Stimulated activated CD8-positive, alpha-beta memory T cell treated with anti-CD3 and anti-CD28 coated beads, Interleukin-12 subunit alpha, Interleukin-12 subunit beta, amount 100 ng/mL, for 1 hour (primary cell): ENCODE measurements at places on chromosomes 7 and 10.
A peak's percentile ranks its signal among the peaks of the same experiment; 100 is the strongest.

- no peak for DNase-seq
Measured at GRCh38 chr7:149792220-149792595, 18.8 kb upstream of the ZNF467 start.

DNA sequence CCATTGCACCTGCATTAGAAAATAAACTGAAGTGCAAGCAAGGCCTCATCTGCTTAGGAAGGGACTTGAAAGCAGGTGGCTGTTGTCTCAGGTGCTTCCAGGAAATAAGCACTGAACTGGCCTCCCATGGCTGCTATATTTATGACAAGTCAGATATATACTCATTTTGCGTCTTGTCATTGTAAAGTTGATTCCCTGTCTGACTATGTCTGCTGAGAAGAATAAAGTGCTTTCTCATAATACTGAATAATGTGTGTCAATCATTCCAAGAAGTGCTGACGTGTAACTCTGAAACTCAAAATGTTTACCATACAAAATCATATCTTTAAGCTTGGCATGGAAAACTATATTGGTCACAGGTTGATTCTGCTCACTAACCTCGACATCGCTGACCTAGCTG lies 44.9 kb upstream of the SVOPL start:
- no peak for DNase-seq

- DNase-seq = no peak
Measured at GRCh38 chr10:76306856-76307255, 875.4 kb downstream of the LRMDA start.

DNA sequence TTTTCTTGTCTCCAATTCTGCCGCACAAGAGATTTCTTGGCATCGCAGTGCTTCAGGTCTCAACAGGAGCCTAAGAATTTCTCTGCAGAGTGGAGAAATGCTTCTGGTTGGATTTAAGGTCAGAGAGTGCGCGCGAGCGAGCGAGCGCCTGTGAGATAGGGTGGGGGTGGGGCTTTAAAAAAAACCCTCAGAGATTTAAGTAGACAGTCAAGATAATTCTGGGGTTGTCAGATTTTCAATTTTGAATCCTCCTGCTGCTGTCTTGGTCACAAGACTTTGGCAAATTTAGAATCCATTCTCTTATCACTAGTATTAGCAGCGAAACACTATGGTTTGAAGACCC lies 49.7 kb downstream of the CPEB3 start:
- no peak for DNase-seq

- DNase-seq = no peak
Measured at GRCh38 chr10:72316748-72317435, 37.8 kb downstream of the DNAJB12 start.

- peak; percentile 11 for DNase-seq
Measured at GRCh38 chr7:131556053-131556908, at the start of gene PODXL. PODXL (minus strand) TSS chr7:131556628; CDS start chr7:131556359, 269 bp downstream.

DNA sequence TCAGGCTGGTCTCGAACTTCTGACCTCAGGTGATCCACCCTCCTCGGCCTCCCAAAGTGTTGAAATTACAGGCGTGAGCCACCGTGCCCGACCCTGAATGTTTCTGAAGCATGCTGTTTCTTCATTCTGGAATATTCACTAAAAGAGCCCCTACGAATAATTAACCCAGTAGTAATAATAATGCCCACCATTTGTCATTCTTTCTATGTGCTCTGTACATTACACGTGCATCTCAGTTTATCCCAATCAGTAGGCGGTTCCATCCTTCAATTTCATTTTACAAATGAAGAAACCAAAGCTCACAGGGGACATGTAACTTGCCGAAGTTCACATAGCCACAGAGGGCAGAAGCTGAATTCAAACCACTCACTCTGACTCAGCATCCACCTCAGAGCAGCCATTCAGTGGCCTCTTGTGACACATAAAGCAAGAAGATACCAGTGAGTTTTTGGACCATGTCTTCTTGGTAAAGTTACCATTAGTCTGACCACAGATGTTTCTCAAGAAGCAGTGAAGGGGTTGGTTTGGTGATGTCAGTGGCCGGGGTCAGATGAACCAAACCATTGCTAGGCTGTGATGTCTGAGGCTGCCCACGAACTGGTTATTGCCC lies 71.9 kb upstream of the DUSP5 start:
- DNase-seq = no peak

DNA sequence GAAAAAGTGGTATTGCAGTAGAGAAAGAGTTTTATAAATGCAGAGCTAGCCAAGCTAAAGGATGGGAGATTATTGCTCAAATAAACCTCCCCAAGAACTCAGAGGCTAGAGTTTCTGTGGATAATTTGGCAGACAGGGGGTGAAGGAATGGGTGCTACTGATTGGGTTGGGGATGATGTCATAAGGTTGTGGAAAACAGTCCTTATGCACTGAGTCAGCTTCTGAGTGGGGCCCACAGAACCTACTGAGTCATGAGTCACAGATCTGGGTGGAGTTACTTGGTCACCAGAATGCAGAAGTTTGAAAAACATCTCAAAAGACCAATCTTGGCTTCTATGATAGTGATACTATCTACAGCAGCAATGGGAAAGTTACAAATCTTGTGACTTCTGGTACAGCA lies 1146.7 kb downstream of the TYW1 start:
- no peak for DNase-seq

GRCh38 chr10:109689785-109690184 lies 233.5 kb downstream of the XPNPEP1 start:
- DNase-seq = no peak

DNA sequence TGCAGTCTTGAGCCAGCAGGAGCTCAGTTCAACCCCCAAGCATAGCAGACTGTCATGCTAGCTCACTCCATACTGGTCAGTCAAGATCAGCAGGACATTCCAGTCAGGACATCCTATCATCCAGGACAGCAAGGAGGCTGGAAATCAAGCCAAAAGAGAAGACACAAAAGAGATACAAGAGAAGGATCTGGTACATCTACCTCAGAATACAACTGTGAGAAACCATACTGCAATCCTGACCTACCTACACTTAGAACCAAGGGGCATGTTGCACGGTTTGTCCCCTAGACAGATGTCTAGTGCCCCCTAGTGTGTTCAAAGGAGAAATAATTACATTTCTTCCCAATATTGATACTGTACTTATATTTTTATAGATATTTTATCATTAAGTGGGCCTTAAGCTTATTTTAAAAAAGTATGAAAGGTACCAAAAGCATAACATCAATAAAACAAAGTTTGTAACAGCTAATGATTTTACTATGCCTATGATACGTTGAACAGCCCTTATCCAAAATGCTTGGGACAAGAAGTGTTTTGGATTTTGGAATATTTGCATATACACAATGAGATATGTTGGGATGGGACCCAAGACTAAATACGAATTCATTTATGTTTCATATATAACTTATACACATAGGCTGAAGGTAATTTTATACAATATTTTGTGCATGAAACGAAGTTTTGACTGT lies 26.7 kb downstream of the ERCC6 start:
- no peak for DNase-seq

DNA sequence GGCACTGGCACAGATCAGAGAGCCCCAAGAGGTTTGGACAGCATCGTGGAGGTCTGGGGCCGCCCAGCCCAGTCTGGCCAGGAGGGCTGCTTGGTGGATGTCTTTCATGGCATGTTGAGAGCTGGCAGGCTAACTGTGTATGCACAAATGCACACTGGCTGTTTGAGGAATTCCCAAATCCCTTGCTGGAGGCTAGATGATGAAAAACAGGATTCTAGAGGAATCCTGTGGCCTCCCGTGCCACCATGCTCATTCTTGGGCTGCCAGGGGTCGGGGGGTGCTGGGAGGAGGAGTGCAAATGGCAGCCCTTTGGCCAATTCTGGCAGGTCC lies 26.5 kb downstream of the LEP start:
- no peak for DNase-seq

GRCh38 chr7:37027104-37027503 lies 302.8 kb upstream of the AOAH start:
- no peak for DNase-seq

GRCh38 chr10:76454506-76455140 lies 1023.2 kb downstream of the LRMDA start:
- DNase-seq = no peak

DNA sequence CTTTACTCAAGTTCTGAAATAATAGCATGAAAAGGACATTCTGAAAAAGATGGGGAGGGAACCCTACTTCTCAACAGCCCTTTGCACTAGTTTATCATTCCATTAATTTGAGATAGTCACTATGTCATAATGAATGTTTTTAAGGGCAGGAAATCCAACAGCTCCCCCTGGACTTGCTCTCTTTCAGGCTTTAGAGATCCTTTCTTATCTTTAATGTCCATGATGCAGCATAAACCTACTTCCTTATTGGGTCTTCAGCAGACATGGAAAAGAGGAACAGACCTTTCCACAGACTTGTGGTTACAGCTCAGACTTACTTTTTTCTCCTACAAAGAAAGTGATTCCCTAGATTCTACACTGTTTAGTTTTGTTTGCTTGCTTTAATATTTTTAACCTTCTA lies 87.3 kb downstream of the IDE start:
- no peak for DNase-seq

DNA sequence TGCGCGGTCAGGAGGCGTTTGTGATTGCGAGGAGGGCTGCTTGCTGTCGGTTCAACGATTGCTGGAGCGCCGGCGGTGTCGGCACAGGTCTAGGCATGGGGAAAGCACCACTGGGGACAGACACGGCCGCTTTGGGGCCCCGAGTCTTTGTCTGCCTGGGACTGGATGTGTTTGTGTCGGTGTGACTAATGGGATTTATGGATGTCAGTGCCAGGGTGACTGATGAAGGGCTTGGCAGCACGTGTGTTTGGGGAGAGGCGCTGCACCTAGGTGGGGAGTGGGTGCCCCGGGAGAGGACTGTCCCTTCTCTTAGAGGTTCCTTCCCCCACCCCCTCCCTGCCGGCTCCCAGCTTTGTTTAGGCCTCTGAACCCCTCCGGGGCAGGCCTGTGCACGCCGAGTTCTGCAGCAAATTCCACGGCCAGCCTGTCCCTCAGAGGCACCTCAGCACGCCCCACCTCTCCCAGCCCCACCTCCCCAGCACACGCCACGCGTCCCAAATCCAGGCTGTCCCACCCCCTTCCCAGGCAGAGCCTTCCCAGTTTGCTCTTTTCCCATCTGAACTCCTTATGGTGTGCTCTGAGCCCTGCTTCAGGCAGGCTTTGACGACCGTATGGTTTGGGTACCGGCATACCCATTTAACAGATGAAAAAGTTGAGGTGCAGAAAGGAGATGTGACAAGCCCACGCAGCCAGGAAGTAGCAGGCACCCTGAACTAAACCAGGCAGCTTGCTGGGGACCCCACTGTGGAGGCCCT lies 6.4 kb upstream of the TNRC18 start:
- no peak for DNase-seq

DNA sequence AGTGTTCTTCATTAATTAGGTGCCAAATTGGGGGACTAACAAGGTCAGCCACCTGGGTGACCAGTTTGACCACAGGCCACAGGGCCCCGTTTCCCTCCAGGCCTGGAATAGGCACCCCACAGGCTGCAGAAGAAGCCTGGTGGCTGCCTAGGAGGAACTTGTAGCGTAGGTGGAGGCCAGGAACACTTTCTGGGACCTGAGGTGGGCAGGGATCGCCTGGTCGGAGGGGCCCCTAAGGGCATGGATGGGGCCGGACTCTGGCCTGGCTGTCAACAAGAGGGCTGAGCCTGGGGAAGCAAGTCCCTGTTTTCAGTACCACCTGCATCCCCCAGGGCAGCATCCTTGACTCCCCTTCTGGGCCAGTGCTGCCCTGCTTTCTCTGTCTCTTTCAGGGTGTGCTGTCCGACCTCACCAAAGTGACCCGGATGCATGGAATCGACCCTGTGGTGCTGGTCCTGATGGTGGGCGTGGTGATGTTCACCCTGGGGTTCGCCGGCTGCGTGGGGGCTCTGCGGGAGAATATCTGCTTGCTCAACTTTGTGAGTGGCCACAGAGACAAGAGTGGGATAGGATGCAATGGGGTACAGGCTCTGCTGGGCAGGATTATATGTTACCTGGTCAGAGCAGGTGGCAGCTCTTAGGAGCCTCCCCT lies 30.7 kb upstream of the SH2D4B start:
- no peak for DNase-seq

- no peak for DNase-seq
Measured at GRCh38 chr7:94623820-94624219, 32.1 kb downstream of the SGCE start.

DNA sequence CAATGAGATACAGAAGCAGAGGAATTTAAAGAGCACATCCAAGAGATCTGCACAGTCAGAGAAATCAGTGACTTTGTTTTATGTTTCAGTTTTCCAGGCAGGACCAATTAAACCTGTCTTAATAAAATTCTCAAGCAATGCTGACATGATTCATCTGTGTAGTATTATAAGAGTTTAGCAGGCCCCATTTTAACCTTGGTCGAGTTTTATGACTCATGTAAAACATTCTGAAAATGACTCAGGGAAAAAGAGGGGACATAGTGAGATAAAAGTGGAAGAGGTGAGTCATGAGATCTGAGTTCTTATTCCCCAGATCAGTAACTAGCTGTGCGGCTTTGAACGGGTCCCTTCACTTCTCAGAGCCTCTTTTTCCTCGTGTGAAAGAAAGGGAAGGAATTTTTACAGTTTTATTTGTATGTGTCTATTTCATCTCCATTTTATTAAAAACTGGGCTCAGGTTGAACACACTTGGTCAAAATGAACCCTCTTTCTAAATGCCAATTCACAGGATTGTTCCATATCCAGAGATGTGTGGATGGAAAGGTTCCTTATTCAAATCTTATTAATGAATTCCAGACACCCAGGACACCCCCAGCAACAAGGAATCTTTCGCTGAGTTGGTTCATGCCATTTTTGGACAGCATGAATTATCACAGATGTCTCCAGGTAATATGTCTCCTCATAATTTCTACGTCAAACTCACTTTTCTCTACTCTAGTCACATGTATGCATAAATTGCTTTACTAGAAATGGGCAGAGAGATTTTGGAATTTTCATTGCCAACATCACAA lies 143.2 kb downstream of the JAZF1 start:
- no peak for DNase-seq

DNA sequence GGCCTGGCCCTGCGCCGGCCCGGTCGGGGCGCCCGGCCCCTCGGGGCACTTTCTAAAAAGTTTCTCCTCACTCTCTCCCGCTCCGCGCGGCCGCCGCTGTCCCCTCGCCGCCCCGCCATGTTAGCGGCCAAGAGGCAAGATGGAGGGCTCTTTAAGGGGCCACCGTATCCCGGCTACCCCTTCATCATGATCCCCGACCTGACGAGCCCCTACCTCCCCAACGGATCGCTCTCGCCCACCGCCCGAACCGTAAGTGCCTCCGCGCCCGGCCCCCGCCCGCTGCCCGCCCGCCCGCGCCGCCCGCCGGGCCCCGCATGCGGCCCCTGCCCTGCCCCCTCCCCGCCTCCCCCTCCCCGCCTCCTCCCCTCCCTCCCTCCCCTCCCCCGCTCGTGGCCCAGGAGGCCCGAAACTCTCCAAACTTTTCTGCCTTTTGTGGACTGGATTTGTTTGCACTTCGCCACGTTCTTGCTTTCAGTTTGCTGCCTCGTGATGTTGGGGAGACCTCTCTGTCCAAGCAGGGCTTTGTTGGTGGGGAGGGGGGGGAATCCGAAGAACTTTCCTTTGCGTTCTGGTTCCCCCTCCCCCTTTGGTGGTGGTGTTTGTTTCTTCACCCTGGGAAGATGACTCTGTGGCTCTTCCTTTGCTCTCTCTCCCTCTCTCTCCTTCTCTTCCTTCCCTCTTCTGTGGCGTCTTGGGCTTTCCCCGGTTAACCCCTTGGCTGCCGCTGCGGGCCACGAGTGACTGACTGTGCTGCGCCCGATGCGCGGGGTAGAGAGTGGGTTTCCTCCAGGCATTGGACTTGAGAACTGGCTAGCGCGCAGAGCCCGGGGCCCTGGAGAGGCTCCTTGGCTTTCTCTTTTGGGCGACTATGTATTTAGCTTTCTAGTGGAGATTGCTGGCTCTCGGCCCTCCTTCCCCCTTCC lies 1.6 kb downstream of the TCF7L2 start:
- DNase-seq = no peak

- DNase-seq = no peak
Measured at GRCh38 chr10:50991456-50992355, 82.6 kb upstream of the PRKG1 start.
